ENCODE measurements at places on chromosomes 1 and 21.

GRCh38 chr1:36971852-36972618 is 62.3 kb downstream of the GRIK3 start:
- DNase-seq: no peak

- DNase-seq: no peak
Observed at GRCh38 chr1:233261695-233262094, 33.8 kb downstream of the PCNX2 start.

- DNase-seq: no peak
Observed at GRCh38 chr1:59631561-59632255, 183.0 kb upstream of the HOOK1 start.

DNA sequence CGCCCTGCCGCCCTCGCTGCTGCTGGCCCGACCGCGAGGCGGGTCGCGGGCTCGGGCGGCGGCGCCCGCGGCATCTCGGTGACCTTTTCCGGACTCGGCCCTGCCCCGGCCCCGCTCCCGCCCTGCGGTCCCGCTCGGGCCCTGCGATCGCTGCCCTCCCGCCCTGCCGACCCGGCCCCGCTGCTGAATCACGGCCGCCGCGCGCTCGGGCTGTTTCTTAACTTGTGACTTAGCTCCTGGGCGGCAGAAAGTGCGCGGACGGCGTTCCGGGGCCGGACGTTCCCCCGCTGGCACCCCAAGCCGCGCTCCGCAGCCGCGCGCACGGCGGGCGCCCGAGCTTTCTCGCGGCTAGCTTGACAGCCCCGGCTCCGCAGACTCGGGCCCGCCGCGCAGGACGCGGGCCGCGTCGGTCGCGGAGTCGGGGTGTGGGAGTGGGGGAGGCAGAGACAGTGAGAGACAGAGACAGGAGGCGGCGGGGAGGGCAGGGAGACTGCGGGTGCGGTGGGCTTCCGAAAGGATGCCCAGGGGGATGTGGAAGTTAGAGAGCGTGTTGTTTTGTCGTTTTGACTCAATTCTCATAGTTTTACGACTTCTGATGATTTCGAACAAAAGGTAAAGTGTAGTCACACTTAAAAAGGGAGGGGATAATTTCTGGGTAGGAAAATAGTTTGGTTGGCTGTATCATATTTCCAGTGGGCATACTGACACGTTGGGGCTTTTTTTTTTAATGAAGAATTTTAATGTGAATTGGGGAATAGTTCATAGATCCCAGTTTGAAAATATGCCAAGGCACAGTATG is 49.8 kb downstream of the PRDM2 start:
- no peak for DNase-seq

- DNase-seq: no peak
Observed at GRCh38 chr1:89987159-89987819, 7.6 kb upstream of the ZNF326 start.

DNA sequence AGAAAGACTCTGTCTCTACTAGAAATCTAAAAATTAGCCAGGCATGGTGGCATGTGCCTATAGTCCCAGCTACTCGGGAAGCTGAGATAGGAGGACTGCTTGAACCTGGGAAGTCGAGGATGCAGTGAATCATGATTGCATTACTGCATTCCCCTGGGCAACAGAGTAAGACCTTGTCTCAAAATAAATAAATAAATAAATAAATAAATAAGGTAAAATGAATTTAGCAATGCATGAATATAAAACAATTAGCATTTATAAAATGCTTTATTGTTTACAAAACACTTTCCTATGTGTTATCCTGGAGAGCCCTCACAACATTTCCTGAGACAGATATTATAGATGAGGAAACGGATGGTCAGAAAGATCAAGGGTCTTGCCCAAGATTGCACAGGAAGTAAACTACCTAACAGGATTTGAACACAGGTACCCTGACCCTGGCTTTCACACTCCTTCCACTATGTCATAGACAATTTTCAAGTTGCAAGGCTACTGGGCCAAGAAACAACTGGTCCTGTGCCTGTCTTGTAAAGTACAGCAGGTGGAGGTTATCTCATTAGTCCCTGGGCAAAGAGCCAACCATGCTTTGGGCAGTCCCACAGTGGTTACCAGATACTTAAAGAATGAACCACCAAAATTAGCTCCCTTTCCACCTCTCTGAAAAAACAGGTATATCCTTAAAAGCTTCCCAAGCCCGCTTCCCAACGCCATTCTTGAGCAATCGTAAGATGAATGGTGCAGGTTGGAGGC is 15.4 kb upstream of the VSIG8 start:
- no peak for DNase-seq

- DNase-seq: no peak
Observed at GRCh38 chr1:60753036-60753900, 329.1 kb upstream of the NFIA start.

DNA sequence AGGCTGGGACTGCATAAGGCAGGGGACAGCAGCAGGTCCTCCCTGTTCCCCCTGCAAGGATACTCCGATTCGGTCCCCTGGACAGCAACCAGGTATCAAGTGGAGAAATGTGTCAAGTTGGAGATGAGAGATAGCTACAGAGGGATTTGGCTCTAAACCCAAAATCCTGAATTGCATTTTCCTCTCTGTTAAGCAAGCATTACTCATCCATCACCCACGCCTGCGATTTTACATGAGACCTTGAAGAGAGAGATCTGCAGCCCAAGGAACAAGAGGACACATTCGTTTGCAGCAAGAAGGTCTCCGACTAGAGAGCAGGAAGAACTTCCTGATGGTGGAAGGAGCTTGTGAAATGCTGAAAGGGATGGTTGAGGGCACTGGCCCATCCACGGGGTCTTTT is 21.9 kb downstream of the SYT2 start:
- no peak for DNase-seq

- DNase-seq: peak; percentile 93
Observed at GRCh38 chr1:234533975-234534876, 55.2 kb upstream of the TARBP1 start.

DNA sequence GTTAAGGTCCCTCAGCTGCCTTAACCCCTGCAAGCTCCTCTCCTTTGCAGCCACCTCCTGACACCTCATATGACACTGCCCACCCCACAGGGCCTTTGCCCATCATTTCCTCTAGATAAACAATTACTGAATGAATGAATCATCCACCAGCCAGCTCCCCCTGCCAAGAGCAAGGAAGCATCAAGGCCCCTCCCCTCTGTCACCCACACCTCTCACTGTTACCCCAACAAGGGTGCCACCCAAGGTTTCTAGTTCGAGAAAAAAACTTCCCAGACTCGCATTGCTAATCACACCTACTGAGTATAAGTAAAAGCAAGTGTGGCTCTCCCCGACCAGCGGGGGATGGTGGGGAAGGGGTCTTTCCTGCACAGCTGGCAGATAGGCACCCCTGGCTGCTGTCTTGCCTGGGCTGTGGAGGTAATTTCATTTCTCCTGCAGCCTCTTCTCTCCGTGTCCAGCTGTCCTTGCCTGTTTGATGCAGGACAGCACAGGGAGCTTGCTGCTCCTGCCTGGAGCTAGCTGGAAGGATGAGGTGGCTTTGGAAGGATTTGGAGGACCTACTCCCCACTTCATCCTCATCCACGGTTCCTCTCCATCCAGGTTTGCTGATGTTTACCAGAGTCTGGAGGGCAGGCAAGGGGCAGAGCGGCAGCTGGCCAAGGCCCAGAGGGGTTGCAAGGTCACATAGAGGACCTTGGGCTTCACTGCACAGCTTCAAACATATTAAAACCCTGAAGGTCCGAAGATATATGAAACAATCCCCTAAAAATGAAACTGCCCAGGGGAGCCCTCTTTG is 33.1 kb upstream of the LBR start:
- no peak for DNase-seq

DNA sequence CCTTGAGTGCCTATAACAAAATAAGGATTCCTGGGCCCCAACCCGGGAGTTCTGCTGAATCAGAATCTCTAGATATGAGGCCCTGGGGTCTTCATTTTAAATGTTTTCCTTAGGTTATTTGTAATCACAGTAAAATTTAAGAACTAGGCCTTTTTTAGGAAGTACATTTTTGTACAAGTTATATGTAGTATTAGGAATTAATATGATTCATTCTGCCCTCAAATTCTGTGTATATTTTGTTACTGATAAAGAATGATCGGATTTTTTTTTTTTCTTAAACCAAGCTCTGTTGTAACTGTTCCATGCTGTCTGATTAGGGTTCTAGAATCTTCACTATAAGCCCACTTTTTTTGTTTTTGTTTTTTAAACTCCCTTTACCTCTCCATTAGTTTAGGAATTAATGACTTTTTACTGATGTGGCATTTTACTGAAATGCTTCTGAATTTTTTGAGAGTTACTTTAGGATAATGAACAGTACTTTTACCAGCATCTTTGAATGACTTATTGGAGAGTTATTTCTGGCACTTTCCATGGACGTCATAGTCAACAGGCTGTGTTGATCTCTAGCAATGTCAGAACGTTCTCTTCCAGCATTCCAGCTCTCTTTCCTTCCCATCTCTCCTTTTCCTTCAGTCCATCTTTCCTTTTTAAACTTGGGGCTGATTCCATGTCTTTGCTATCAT is 48.3 kb downstream of the CLIC4 start:
- DNase-seq: no peak

DNA sequence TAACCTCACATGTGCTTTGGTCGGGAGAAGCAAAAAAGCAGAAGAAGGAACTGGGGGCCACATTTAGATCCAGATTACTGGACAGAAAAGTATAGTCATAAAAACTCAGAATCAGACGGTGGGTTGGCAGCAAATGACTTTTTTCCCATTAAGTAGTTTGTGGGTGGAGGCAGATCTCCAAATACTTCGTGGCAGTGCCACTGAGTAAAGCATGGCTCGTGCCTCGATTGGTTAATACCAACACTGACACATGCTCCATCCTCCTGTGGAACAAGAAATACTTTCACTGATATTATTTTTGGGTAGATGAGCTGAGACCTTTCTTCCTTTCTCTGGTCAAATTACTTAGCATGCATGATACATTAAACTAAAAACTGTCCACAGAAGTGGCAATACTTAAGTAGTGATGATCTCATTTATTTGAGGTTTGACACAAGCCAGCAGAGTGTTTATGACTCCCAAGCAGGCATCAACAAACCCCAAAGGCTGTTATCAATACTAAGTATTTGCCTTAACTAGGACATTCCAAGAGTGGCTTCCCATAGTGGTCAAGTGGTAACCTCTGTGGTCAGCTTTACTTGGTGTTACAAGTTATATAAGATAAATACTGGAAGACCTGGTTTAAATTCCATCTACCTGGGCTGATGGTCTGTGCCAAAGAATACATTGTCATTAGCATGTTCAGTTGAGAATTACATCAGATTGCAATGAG is 500.0 kb upstream of the RUNX1 start:
- no peak for DNase-seq

DNA sequence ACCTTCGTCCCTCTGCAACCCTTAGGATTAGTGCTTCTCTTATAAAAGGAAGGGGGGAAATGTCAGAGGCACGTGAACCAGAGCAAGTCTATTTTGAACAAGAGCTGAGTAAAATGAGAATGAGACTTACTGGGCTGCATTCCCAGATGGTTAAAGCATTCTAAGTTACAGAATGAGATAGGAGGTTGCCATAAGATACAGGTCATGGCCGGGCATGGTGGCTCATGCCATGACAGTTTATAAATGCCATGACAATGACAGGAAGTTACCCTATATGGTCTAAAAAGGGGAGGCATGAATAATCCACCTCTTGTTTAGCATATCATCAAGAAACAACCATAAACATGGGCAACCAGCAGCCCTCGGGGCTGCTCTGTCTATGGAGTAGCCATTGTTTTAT is 2.5 kb upstream of the AQP10 start:
- DNase-seq: no peak

DNA sequence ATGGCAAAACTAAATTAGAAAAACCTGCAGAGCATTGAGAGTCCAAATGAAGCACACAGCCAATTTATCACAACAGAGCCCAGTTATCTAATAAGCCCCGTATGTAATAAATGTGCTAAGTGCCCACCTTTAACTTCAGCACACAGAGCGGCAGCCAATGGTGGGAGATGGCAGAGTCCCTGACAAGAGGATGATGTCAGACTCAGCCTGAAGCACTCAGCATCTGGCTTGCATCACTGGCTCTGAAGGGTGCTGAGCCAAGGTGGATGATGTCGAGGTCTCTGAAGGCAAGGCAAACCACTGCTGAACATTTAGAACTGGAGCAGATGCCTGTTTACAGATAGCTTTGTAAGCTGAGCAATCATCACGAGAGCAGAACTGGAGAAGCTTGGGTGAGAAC is 118.3 kb downstream of the NUF2 start:
- DNase-seq: no peak

- no peak for DNase-seq
Observed at GRCh38 chr1:98292994-98293393, 368.5 kb upstream of the SNX7 start.

GRCh38 chr1:241536304-241536703 is 4.1 kb downstream of the KMO start:
- DNase-seq: no peak

GRCh38 chr1:160610569-160611242 is 31.4 kb upstream of the CD84 start:
- DNase-seq: no peak

DNA sequence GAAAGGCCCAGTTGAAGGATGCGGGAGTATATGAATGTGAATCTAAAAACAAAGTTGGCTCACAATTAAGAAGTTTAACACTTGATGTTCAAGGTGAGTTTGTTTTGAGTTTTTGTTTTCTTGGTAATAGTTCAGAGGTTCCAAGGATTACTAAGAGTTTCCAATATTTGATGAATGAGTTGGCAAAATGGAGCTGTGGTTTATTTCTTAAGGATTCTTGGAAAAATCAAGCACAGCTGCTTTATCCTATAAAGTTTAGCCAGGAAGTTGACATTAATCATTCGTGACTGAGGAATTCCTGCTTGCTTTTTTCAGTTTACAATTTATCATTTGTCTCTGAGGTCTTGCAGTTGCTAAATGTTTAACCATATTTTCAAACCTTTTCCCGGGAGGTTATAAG is 15.1 kb downstream of the VCAM1 start:
- DNase-seq: no peak

- no peak for DNase-seq
Observed at GRCh38 chr1:44025816-44026215, 5.4 kb downstream of the SLC6A9 start.

GRCh38 chr21:45304476-45304830 is 16.8 kb upstream of the POFUT2 start:
- no peak for DNase-seq

- no peak for DNase-seq
Observed at GRCh38 chr1:208047975-208048374, 137.1 kb upstream of the CD34 start.

- no peak for DNase-seq
Observed at GRCh38 chr1:180680558-180681144, 48.8 kb downstream of the XPR1 start.
